ENCODE measurements at places on chromosomes 3 and 15.

- peak; percentile 73 for DNase-seq
Observed at GRCh38 chr15:68229386-68230156, at the start of gene CLN6. CLN6 (minus strand) TSS chr15:68229728; CDS start chr15:68229584, 144 bp downstream.

GRCh38 chr15:93066834-93067648 lies 22.0 kb downstream of the RGMA start:
- DNase-seq, result no peak

DNA sequence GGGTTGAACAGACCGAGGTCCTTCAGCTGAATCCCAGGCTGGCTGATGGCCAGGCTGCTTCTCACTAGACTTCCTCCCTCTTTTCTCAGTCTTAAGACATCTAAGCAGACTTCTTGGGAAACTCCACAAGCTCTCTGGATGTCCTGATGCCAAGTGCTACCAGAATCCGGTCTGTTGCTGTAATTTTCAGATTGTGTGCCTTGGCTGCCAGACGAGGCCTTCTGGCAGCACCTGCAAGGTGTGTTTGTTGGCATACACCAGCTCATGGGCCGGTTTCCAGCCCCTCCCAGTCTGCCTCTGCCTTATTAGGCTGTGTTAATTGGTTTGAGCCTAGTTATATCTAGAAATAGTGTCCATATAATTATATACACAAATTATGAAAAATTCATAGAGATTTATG lies 120.6 kb downstream of the TNIK start:
- DNase-seq, result no peak

GRCh38 chr3:45688194-45688881 lies 858 bp upstream of the SACM1L start:
- DNase-seq, result peak; percentile 19

DNA sequence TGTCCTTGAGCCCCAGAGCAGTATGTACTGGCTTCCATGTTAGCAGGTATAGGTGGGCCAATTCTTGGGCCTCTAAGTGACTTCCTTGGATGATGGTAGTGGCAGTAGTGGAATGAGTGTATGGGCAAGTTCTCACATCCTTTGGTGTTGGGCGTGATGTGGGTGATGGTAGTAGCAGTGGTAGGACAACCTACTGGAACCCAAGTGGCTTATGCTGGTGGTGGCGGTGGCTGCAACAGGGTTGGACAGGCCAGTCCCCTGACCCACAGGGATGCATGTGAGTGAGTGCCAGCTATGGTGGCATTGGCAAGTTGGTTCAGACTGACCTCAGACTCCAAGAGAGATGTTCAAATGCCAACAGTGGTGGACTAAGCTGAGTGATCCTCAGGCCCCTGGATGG lies 1228.2 kb downstream of the ROBO2 start:
- DNase-seq, result no peak

DNA sequence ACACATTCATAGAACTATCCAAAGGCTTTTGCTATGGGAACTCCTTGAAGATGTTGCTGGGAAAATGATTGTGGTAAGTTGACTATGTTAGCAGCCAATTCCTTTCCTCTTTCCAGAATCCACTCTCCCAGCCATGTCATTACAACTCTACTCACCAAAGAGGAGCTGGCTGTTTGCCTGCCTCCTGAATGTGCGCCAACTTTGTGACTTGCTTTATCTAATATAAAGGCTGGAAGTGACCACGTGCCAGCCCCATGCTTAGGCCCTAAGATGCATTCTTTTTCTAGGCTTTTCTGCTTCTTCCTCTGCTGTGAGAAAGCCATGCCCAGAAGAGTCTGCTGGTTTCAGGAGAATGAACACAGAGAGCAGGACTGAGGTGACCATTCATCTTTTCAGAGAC lies 182.2 kb downstream of the GABRB3 start:
- DNase-seq, result no peak

DNA sequence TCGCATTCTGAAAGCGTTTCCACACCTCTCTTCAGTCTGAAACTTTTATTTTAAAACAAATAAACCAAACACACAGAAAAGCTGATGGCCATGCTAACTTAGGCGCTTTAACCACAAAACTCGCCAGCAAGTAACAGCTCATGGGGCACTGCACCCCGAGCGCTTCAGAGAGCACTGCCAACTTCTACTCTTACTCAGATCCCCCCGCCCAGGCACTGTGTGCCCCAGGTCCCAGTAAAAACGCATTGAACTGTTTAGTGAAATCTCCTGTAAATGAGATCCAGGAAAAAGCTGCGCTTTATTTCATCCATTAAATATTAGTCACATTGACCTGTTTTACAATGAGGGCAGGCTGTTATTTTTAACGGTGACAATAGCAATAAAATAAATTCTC lies 99.7 kb downstream of the LRIG1 start:
- DNase-seq, result no peak

DNA sequence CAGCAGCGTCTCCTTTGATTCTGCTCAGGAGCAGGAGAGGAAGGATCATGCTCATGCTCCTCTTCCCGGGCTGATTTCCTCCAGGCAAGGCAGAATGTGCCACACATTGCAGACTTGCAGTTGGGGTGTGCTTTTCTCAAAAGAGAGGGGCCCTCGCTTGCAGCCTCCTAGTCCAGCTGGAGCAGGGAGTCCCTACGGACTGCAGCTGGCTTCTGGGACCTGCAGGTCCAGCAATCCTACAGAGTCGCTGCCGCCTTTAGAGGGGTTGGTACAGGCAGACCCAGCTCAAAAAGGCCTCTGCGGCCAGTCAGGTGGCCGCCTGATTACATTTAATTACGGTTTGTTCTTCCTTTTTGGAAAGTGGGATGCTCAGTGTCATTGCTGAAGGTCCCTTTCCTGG lies 173.9 kb downstream of the NSMCE3 start:
- DNase-seq, result no peak

DNA sequence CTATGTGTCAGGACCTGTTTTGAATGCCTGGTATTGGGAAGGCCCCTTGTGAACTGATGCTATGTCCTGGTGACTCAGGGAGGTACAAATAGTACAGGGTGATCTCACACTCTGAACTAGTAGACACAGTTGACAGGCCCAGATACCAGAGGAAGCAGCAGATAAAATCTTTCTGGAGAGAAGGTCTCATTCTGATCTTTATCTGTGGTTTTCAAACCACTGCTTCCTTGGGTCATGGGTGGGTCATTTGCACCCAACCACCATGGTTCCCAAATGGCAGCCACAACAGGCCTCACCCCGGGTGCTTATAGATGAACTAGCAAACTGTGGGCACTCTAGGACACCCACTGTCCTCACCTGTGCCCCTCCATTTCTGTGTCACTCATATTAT lies 43.4 kb downstream of the PXYLP1 start:
- no peak for DNase-seq

- no peak for DNase-seq
Observed at GRCh38 chr3:31331278-31331677, 201.4 kb upstream of the STT3B start.

DNA sequence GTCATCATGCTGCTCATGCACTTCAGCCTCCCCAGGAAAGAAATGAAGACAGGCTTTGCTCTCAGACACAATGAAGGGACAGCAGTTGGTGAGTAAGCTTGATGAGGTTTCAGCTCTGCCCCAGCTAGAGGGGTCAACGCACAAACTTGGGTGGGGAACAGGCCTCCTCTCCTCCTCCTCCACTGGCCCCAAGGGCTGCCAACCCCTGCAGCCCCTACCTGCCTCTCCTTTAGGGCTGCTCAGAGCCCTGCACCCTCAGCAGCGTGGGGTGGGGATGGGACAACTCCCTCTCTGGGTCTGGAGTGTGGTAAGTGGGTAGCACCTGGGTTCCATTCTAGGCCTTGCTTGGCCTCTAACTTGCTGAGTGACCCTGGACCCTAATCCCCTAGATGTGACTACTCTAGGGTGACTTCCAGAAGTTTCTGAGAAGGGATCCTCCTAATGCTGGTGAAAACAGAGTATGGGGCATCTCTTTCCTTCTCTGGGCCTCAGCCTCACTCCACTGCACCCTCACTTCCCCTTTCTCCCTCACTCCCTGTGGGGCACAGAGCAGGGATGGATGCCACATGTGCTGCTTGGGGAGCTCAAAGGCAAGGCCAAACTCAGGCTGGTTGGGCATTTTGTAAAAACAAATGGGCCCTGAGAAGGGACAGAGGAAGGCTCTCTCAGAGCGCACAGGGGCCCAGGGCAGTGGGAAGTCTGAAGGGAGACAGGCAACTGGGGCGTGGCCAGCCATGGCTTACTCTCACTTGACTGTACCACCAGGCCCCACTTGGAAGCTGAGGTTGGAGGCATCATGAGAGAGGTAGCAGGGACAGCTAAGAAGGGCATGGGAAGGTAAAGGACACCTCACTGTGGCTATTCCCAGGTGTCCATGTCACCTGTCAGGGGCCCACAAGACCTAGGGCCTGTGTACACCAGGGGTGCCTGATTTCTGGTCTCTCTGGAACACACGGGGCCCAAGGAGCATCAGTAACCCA lies 64.0 kb downstream of the SYNM start:
- DNase-seq, result no peak
